ENCODE measurements at places on chromosomes 1 and 21.

DNA sequence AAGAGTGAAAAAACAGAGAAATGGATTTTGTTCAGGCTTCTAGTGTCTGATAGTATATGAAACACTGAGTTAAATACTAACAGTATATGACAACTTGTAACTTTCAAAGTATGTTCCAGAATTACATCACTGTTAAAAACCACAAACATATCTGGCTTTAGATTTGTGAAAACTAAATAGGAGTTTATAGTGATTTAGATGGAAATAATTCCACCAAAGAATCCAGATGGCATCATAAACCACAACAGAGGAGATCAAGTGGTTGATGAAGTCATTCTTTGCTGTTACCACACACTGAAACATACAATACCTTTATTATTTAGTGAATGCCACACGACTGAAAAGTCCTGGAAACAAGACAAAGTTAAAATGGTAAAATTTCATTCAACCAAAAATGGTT is 37.2 kb downstream of the ALG14 start:
- no peak for DNase-seq

GRCh38 chr1:114249691-114250090 is 96.0 kb upstream of the SYT6 start:
- DNase-seq = no peak

- DNase-seq = no peak
Observed at GRCh38 chr1:119046785-119047438, 58.8 kb upstream of the TBX15 start.

- no peak for DNase-seq
Observed at GRCh38 chr1:2132222-2133038, 62.1 kb downstream of the FAAP20 start.

- no peak for DNase-seq
Observed at GRCh38 chr1:7379441-7379971, 391.6 kb upstream of the VAMP3 start.

- DNase-seq = no peak
Observed at GRCh38 chr21:46411691-46412090, 47.0 kb upstream of the DIP2A start.

DNA sequence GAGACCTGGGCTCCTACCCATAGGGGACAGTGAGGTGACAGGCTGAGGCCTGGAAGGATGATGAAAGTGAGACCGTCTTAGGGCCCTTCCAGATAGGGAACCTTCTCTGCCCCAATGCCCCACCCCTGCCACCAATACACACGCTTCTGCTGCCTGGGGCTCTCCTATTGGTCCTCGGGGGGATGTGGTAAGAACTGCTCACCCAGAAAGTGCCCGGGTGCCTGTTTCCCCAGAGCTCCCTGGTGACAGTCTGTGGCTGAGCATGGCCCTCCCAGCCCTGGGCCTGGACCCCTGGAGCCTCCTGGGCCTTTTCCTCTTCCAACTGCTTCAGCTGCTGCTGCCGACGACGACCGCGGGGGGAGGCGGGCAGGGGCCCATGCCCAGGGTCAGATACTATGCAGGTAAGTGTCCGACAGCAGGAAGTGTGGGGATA is 948 bp downstream of the SEMA4A start:
- no peak for DNase-seq

DNA sequence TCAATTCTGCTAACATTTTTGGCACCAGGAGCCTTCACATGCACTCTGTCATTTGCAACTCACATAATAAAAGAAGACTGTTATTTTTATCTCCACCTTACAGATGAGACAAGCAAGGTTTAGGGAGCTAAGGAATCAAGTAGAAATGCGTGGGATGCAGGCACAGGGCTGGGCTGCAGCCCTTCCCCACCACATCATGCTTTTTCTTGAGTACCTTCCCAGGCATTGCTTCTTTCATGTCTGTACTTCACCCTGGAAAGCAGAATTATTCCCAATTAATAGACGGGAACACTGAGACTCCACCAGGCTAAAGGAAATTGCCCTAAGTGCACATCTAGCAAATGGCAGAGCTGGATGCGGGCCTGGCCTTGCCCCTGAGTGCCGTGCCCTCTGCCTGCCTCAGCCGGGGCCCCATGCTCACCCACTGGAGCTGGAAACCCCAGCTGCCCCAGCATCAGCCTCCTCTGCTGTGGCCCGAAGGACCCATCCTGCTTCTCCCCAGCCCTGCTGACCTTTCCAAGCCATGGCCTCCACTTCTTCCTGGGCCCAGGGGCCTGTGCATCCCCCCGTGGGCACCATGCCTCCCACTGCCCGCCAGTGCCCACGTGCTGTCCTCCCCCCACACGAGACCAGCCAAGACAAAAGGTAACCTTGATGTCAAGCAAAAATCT is 257.5 kb downstream of the TOMM20 start:
- DNase-seq = no peak

- no peak for DNase-seq
Observed at GRCh38 chr1:177302357-177303044, 131.7 kb downstream of the BRINP2 start.

DNA sequence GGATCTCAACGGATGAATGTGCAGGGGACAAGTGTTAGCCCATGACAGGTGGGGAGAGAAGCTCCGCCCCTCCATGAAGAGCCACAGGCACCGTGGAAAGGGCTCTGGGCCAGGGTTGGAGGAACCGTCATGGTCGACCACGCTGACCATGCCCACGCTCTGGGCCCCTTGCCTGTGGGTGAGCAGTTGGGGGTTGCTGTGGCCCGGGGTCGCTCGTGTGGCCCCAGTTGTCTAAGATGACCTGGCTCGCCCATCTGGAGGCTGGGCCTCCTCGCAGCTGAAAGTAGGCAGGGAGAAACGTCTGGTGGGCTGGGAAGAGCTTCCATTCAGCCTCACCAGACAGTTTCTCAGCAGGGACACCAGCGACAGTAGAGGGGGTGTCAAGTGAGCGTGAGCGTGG is 13.1 kb upstream of the UTS2 start:
- DNase-seq = no peak

DNA sequence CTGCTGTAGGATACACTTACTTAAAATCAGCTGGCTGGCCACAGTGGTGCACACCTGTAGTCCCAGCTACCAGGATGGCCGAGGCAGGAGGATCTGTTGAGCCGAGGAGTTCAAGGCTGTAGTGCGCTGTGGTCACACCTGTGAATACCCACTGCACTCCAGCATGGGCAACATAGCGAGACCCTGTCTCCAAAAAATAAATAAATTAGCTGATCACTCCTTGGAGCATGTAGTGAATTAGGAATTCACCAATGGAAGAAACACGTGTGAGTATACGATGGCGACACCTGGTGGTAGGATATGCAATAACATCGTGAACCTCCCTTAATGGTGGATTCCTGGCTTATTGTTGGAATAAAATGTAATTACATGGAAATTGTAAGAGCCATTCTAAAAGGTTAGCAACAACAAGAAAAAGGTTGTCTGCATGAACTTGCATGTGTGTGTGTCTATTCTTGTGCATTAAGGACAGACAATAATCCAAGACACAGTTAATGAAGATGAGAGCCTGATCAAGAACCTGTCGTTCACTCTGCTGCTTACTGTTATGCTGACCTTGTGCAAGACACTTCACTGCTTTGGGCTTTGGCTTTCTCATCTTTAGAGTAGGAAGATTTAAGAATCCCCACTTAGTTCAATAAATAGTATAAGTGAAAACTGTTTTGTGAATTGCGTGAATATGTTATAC is 38.6 kb upstream of the COX20 start:
- no peak for DNase-seq

- no peak for DNase-seq
Observed at GRCh38 chr21:19830446-19830845, 1167.8 kb upstream of the NCAM2 start.

- DNase-seq = no peak
Observed at GRCh38 chr1:202579806-202580205, 130.4 kb downstream of the SYT2 start.

- DNase-seq = no peak
Observed at GRCh38 chr1:222455188-222455879, 92.6 kb downstream of the HHIPL2 start.

- DNase-seq = no peak
Observed at GRCh38 chr21:41490330-41490729, 17.6 kb downstream of the TMPRSS2 start.

GRCh38 chr1:78229344-78229743 is 183.6 kb downstream of the GIPC2 start:
- DNase-seq = no peak

DNA sequence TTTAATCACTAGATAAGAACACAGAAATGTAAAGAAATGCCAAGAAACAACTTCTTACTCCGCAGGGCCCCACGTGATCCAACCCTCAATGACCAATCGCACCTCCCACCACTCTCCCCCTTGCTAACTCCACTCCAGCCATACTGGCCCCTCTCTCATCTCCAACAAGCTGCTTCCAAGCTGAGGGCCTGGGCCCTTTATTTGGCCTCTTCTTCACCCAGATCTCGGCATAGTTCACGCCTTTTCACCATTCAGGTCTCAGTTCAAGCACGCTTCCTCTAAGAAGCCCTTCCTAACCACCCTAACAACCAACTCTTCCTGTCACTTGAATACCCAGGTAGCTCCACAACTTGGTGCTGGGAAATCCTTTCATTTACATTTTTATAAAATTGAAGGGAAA is 110.7 kb downstream of the TGFBR3 start:
- DNase-seq = no peak

DNA sequence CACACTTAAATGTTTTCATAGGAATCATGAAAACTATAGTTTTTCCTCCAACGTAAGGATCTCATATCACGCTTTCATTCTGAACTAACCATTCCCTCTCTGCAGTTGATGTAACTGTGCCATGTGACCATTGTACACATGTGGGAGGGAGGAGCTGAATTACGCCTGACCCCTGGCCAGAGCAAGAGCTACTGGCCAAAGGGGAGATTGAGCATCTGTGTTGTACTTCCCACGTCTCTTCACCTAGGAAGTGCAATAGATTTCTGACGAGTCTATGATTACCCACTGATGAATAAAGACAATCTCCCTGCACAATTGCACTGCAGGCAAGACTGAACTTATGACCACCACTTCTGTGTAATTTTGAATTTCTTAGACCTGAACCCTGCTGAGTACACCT is 24.0 kb downstream of the PTPRC start:
- DNase-seq = no peak
